ENCODE measurements at places on chromosomes 2 and 18. TPM values are rescaled to one million over a fixed set of nuclear protein-coding genes. Genes with fewer than 3 reads are reported as not detected.
A peak's percentile ranks its signal among the peaks of the same experiment; 100 is the strongest.

Gene SALL3
- polyA plus RNA-seq, result not detected

Gene SERPINB7
- 0.88 TPM for polyA plus RNA-seq

Gene TTR
- 0.12 TPM for polyA plus RNA-seq

Gene SERPINB12
- not detected for polyA plus RNA-seq

Gene IRS1
- polyA plus RNA-seq, result 13.9 TPM

- no peak for DNase-seq
These were observed 25.2 kb downstream of the CASP8 start for GRCh38 chr2:201285499-201285898.

DNA sequence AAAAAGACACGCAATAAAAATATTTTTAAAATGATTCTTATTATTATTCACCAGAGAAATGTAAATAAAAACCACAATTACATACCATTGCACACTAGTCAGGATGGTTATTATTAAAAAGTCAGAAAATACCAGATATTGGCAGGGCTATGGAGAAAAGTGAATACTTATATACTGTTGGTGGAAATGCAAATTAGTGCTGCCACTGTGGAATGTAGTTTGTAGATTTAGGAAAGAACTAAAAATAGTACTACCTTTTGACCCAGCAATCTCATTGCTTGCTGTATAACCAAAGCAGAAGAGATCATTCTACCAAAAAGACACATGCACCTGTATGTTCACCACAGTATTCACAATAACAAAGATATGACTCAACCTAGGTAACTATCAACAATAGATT, 1237.3 kb upstream of the FAM98A start:
- no peak for DNase-seq

- DNase-seq, result no peak
These were observed 73.4 kb upstream of the SMAD7 start for GRCh38 chr18:49023938-49024803.

DNA sequence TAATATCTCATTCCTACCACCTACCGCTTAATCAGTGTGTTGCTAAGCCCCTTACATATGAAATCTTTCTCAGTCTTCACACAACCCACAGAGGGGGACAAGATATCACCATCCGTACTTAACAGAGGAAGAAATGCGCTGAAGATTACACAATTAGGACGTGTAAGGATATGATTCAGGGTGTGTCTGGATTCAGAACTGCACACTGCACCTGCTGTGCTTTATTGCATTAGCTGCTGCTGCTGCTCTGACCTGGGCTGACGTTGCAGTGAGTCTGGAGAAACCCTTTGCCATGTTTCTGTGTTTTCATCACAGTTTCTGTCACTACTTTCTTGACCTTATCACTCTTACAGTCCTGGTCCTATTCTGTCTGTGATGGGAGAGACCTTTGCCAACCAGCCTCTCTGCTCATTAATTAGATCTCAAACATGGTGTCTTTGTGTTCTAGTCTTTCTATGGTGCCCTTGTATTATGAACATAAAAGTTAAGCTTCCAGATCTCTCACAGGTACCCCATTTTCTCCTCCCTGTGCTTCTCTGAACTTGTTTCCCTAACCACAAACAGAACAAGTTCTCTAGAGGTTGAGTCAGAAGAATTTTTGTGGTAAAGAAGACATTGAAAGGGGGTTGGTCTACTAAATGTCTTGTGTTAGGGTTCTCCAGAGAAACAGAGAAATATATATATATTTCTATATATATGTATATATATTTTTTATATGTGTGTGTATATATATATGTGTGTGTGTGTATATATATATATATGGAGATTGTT, 92.9 kb upstream of the CYP1B1 start:
- DNase-seq, result no peak

GRCh38 chr2:167733747-167734146, 513.6 kb downstream of the STK39 start:
- no peak for DNase-seq

GRCh38 chr2:219045937-219046550, 4.7 kb upstream of the CFAP65 start:
- no peak for DNase-seq

- peak; percentile 81 for DNase-seq
These were observed at the start of gene TUBA4A for GRCh38 chr2:219253753-219254589. TUBA4A (minus strand) TSS chr2:219253918; CDS start chr2:219253858, 60 bp downstream.

DNA sequence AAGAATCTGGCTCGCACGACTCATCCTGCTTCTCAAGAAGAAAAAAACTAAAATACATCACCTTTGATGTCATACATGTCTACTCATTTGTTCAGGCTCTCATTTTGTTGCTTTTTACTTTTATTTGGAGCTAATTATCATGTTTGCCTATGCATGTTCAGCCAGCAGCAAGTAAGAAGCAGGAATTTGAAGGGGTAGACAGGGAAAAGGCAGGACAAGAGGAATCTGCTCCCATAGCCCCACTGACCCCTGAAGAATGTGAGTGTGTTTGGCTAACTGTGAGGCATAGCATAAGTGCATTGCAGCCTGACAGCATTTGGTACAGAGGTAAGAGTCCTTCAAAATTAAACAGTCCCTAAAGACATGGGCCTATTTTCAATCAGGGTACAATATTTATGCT, 72.7 kb downstream of the NYAP2 start:
- DNase-seq, result peak; percentile 25
